ENCODE measurements at places on chromosomes 7 and 10.

GRCh38 chr7:129670656-129671055 is 59.1 kb downstream of the NRF1 start:
- DNase-seq, result no peak

DNA sequence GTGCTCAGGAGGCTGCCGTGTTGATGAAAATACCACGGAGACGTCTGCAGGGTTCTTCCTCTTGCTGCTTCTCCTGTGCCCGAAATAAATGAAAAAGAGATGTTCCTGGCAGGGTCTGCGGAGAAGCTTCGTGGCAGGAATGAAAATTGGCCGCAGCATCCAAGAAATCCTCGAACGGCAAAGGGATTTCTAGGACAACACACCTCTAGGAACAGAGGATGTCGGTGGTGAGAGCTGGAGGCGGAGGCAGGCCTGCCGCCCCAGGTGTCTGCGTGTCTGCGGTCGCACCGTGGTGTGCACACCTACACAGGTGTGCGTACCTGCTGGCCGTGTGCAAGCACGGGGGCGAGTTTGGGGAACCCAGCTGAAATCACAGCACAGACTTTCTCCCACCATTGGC is 43.4 kb downstream of the TMEM130 start:
- no peak for DNase-seq

- DNase-seq, result no peak
Measured at GRCh38 chr10:21273400-21273968, 252.0 kb downstream of the SKIDA1 start.

DNA sequence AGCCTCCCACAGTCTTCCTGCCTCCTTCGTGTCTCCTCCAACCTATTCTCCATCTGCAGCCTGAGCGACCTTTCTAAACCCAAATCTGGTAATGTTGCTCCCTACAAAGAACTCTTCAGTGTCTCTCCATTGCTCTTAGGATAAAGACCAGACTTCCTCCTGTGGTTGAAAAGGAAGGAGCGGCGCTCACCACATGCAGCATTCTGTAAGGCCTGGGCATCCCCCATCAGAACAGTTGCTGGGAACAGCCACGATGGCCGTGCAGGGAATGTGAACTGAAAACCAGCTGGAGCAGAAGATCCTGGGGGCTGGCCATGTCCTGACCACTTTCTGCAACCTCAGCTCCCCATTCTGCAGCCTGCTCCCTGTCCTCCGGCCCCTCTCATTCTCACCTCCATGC is 237.8 kb upstream of the ZMIZ1 start:
- DNase-seq, result no peak

- no peak for DNase-seq
Measured at GRCh38 chr10:98172495-98172894, 38.0 kb downstream of the R3HCC1L start.

DNA sequence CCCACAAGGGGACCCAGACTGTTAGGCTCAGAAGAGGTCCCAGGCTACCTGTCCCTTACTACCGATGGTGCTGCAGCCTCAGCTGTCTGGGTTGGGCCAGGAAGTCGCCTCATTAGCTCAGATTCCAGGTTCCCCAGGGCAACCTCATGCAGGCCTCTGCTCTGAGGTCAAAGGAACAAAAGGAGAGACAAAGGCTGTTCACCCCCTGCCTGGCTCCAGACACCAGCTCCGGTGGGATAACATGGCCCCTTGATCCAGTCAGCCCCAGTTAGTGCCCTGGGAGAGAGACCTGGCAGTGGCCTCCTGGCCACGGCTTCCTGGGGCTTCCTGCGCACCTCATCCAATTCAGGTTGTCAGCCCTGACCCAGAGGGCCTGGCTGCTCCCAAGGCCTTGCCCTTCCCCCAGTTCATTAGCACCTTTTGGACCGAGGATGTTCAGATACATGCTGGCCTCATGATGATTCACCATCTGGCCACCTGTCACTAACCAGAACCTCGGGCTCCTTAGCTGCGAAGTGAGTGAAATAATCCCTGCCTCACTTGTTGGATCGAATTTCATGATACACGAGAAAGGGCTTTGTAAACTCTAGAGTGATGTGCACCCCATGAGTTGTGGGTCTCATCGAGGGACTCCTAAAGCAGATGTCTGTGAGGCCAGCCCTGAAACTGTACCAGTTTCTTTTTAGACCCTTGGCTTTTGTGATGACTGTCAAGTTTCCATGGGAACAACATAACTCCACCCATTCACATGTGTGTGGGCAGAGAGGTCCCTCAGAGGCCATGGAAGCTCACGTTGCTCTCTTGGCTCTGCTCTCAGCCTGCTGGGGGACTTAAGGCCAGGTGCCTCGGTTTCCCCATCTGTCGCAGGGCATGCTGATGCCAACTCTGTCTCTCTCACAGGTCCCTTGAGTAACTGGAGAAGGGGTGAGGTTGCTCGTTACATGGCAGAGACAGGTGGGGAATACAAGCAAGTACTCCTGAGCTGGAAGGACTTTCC is 79.5 kb upstream of the PCBD1 start:
- DNase-seq, result no peak

DNA sequence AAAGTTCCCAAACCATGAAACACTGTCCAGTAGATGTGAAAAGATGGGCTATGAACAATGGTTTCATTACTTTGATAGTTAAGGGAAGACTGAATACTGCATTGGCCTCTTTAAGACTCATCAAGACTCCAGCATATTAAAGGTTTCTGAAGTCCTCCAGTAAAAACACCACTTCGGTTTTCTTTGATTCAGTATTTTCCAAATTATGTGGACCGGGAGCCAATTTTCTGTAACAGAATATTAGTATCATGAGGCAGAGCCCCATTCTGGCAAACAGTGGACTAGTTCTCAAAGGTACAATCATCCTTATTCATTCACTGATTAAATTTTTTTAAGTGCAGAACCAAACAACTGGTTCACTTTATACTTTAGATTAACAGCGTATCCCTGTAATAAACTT is 241.1 kb upstream of the LRGUK start:
- DNase-seq, result no peak

GRCh38 chr7:118288098-118288497 is 63.6 kb downstream of the ANKRD7 start:
- DNase-seq, result no peak

DNA sequence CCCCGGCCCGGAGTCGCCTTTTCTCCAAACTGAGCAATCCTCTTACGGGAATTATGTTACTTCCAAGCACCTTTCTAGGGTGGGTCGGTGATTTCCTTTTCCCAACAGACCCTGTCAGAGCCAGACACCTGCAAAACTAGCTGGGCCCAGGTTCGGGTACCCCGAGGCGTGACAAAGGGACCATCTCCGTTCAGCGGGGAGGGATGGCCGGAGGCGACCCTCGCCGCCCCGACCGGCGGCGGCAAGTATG is 445 bp downstream of the PPA1 start:
- DNase-seq, result no peak

GRCh38 chr7:92417913-92418312 is 29.4 kb upstream of the GATAD1 start:
- no peak for DNase-seq

GRCh38 chr7:99083733-99084132 is 60.2 kb downstream of the SMURF1 start:
- no peak for DNase-seq

DNA sequence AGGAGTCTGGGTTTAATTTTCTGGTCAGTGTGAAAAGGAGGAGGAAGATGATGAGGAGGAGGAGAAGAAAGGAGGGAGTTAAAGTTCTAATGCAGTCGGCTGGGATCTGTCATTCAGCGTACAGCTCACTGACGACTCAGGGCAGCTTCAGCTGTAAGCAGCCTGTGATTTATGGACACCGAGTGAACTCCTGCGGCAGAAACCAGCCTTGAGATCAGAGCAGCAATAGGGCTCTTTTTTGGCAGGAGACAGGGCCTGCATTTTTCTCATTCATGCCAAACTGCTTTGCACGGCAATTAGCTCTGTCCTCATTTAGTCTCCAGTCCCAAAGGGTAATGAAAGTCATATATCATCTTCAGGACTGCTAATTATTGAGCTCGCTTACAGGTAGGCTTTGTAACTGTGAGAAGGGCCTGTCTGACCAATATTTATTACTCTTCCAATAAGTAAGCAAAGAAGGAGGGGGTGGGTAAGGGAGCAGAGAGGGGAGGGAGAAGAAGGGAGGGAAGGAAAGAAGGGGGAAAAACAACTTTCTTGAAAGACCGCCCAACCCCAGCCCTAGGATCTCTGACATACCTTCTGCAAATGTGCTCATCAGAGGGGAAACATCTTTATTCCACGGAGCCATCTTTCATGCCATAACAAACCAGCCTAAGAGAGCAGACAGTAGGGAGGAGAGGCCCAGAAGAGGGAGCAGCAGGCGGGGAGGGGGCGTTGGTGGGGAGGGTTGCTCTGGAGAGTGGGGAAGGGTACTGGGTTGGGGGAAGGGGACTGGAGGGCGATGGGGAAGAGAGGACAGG is 48.1 kb upstream of the COMTD1 start:
- DNase-seq, result no peak

DNA sequence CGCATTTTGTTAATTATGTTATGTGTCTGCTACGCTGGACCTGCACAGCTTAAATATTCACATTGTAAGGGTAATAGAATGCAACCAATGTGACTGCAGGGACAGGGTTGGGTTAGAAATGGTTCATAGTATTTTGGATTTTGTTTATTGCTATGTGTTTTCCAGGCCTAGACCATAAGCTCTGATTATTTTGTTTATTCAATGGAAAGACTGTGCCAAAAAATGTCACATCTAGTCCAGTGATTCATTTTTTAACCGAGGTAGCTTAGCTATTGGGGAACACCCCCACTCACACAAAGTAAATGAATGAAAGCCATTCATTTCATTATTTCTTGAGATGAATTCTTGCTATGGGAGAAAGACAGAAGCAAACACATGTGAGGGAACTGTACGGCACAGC is 516.5 kb upstream of the ANKRD30A start:
- no peak for DNase-seq

- DNase-seq, result no peak
Measured at GRCh38 chr10:53356616-53357349, 584.2 kb upstream of the MBL2 start.

- DNase-seq, result no peak
Measured at GRCh38 chr10:131547129-131547799, 235.7 kb upstream of the TCERG1L start.

GRCh38 chr7:155996718-155997280 is 184.5 kb upstream of the SHH start:
- no peak for DNase-seq

- DNase-seq, result no peak
Measured at GRCh38 chr7:135692055-135692454, 29.7 kb downstream of the STMP1 start.

All from GM12864 (cell line).